ENCODE measurements at places on chromosomes 16 and 17. TPM values are rescaled to one million over a fixed set of nuclear protein-coding genes. Genes with fewer than 3 reads are reported as not detected.

DNA sequence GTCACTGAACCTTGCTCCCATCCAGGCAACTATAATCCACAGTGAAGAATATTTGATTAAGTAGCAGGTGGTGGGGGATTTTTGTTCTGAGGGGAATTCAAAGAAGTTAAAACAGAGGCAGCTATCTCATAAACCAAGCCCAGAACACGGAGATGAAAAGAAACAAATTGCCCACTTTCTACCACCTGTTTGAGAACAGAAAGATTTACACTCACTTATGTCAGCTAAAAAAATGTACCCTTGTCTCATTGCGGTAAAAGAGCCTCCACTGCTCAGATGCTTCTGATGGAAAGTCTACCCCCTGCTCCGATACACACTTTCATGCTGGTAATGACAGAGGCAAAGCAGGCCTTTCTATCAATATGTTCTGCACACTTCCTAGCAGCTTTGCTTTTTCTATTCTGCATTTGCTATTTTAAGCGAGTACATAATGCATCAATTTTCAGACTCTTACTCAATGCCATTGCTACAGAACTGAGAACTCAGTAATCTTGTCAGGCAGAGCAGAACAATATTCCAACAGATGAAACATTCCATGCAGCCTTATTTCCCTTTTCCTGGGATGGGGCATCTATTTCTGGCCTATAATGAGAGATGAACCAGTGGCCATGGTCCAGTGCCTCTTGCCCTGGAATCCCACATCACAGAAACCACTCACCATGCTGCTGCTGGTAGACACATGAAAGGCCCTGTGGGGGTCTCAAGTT, 29.0 kb downstream of the CDK5R1 start:
- no peak for DNase-seq

DNA sequence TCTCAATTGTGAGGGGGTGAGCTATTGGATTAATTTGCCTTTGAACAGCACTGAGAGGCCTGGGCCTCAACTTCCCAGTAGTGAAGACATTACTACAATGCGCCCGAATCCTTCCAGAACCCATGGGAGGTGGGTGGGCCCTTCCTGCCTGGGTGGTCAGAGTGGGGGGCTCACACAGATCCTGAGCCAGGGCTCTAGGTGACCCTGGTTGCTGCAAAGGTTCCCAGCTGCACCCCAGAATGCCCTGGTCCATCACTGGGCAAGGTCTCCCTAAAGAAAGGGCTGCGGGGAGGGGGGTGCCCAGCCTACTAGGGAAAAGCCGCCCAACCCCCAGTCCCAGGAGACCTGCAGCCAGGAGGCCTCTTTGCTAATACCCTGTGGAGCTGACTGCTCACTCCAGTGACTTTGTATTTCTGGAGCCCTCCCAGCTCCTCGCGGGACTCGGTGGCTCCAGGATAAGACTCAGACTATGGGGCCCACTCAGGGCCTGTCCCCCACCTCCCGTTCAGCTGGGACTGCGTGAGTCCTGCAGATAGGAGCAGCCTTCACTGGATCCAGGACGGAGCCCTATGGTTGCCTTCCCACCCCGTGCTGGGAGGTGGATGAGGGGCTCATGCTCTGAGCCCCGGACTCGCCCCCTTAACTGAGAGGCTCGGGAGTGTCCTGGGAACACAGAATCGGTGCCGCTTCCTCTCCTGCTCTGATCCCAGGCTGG, 40.2 kb downstream of the SLC7A5 start:
- no peak for DNase-seq

DNA sequence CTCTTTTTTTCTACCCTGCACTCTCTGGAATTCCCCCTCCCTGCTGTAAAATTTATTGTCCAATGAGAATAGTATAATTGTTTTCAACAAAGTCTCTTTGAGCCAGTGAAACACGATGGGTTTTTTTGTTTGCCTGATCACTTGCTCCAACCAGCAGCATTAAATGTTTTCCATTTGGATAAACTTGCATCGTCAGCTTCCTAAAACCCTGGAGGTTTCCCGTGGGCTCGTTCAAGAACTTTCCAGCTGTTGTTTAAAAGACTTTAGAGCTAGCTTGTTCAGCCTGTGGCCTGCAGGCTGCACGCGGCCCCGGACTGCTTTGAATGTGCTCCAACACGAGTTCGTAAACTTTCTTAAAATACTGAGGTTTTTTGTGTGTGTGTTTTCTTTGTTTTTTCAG, 14.9 kb downstream of the NAGPA start:
- peak; percentile 11 for DNase-seq

DNA sequence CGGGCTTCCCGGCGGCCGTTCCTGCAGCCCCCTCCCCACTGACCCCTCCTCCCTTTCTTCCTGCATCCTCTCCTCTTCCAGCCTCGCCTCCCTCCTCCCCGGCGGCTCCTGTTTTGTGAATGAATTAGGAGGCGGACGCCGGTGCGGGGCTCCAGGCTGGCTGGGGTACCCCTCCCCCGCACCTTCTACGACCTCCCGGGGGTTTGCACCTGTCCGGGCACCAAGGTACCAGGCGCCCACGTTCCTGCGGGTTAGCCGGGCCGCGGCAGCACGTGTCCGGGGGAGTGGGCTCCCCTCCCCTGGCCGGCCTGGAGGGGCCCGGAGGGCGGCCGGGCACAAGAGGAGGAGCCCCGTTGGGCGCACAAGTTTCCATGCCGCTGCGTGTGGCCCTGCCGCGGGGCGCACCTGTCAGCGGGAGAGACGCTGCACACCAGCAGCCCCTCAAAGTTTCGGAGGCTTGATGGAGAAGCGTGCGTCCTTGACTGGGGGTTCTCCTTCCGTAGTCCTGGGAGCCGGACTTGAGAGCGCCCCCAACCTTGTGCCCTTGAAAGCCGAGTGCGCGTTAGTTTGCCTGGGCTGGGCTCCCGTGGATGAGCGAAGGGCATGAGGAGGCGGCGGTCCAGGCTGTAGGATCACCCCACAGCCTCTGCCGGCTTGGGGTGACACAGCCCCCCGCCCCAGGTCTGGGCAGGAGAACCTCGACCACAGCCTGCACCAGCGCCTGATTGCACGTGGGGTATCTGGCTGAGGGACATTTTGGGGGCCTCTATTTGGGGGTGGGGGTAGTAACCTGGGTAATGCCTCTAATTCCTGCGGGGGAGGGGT, 1.2 kb downstream of the HAS3 start:
- no peak for DNase-seq

Gene MEFV
- polyA plus RNA-seq: not detected

Gene CSH1
- polyA plus RNA-seq: not detected

- peak; percentile 99 for DNase-seq
Measured at GRCh38 chr16:87457709-87458423, 35.0 kb downstream of the ZCCHC14 start.

GRCh38 chr17:81500047-81500446, 12.6 kb downstream of the ACTG1 start:
- DNase-seq: no peak

DNA sequence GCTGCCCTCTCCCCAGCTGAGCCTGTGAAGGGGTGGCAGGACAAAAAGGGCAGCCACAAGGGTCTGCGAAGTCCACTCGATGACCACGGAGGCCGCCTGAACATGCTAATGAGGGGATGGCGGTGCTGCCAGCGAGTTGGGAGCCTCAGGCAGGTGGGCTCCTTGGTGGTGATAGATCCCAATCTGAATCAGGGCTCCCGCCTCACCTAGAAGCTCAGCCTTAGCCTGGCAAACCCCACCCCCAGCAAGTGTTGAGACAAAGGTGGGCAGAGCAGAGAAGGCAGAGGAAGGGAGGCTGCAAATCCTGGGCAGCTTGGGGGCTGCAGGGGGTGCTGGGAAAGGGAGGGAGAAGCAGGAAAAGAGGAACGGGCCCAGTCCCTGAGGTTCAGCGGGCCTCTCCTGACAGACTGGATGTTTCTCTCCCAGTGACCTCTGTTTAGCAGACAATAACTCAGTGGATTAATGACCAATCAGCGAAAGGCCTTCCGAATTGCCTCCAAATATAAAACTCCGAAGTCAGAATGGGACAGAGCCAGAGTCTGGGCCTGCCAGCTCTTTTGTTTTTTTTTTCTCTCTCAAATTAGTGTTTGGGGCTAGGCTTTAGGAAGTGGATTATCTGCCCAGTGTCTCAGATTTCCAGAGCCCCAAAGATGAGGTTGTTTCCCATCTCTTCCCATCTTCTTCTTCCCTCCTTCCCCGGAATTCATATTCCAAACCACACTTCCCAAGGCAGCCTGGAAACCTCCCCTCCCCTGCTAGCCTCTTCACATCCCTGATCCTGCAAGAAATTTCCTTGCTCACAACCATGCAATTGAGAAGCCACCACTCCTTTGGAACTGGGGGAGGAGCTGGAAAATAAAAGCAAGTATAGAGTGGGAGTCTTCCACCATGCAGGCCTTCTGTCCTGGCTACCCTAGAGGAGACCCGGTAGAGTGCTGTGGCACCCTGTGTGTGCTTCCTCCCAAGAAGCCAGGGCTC, 15.2 kb upstream of the HOXB2 start:
- no peak for DNase-seq

Gene PRRT2
- polyA plus RNA-seq: 1.3 TPM

GRCh38 chr17:59830007-59830630, 62.6 kb downstream of the TUBD1 start:
- peak; percentile 82 for DNase-seq

Gene KRT17
- polyA plus RNA-seq: 0.89 TPM

GRCh38 chr16:68310437-68310773, 341 bp downstream of the SLC7A6OS start:
- no peak for DNase-seq

DNA sequence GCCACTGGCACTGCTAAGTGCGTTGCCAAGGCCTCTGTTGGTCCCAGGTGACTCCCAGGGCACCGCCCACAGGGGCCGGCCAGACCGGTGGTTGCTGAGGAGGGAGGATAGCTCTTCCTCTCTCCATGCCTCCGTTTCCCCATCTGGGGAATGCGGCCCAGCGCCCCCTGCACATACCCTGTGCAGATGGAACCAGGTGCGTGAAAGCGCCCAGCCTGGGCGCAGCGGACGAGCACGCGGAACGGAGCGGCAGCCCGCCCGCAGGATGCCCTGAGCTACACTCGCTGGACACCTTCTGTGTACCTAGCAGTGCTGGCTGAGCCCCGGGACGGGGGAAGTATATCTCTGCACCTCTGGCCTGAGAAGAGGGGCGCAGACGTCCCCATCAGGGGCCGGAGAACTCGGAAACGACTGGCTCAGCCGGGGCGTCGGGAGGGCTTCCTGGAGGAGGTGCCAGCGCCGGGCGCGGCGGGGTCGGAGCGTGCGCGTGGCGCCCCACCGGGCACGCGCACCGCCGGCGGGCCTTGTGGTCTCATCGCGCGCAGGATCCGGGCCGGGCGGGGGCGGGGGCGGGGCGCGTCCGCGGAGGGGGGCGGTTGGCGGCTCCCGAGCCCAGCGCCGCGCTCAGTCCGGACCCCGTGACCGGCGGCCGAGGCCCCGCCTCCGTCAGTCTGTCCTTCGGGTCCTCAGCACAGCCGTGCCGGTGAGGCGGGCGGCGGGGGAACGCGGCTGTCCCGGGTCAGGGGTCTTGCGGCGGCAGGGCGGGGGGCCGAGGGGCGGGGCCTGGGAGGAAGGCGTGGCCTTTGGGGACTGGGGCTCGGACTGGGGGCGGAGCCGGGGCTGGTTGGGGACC, at the start of the genes CCDC78 and HAGHL:
Gene CCDC78 (minus strand): TSS at position 6 of the 853 bp plus-strand sequence. CDS start 76 bp downstream, outside the sequence.
Gene HAGHL (plus strand): TSS at position 669 of the 853 bp plus-strand sequence. CDS start 404 bp downstream, outside the sequence.
- DNase-seq: peak; percentile 40

DNA sequence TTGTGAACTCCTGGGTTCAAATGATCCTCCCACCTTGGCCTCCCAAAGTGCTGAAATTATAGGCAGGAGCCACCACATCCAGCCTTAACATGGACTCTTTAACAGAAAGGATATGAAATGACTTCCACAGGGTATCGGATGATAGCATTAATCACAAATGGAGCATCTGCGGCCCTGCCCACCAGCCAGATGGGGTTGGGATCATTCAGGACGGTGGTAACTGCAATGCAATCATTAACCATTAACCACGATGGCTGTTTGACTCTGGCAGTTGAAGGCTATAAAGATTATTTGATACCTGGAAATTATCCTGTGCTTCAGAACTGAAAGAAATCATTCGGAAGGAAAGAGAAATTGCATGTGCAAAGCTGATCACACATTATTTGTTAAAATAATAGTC, 5.3 kb upstream of the CHST5 start:
- DNase-seq: no peak

- DNase-seq: no peak
Measured at GRCh38 chr17:1555651-1556471, 6.7 kb downstream of the PITPNA start.

- DNase-seq: no peak
Measured at GRCh38 chr17:21686165-21687015, 5.9 kb upstream of the KCNJ18 start.

DNA sequence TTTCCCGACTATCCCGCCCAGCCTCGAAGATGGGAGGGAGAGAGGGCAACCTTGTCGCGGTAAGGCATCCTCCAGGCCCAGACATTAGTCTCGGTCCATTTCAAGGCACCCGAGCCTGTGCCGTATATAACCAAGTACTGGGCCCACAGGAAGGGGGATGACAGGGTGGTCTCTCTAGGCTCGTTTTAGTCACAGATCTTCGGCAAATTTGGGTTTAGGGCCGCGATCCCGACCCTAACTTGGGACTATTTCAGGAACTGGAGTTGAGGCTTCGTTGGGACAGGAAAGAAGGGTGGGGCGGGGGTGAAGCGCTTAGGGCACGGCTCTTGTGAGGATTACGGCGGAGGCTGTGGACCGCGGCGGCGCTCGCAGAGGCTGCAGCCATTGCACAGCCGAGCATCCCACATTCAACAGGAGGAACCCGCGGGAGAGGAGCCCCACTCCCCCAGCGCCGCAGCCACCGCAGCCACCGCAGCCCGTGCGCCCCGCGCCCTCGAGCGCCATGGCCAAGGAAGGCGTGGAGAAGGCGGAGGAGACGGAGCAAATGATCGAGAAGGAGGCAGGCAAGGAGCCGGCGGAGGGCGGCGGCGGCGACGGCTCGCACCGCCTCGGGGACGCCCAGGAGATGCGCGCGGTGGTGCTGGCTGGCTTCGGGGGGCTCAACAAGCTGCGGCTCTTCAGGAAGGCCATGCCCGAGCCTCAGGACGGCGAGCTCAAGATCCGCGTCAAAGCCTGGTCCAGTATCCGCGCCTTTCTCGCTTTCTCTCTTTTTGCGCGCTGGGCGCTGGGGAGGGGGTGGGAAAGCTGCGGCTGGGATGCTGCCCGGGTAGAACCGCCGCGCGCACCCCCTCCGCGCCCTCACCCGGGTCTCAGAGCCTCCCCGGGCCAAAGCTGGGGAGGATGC, at the start of gene VAT1L:
Gene VAT1L (plus strand): TSS at position 384 of the 904 bp plus-strand sequence. CDS start 119 bp downstream, at position 503.
- peak; percentile 66 for DNase-seq

- DNase-seq: peak; percentile 5
Measured at GRCh38 chr16:24497440-24497839, 41.9 kb upstream of the RBBP6 start.

Gene MT1M
- polyA plus RNA-seq: 8.5 TPM

DNA sequence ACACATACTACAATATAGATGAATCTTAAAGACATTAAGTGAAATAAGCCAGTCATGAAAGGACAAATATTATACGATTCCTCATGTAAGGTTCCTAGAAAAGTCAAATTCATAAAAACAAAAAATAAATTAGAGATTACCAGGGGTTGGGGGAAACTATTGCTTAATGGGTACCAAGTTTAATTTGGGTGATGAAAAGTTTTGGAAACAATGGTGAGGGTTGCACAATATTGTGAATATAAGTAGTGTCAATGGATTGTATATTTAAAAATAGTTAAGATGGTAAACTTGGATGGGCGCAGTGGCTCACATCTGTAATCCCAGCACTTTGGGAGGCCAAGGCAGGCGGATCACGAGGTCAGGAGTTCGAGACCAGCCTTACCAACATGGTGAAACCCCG, 17.9 kb downstream of the HSF5 start:
- DNase-seq: no peak

- no peak for DNase-seq
Measured at GRCh38 chr16:12775656-12776236, 27.9 kb downstream of the CPPED1 start.

Data from fibroblast of lung (primary cell).